ENCODE measurements at places on chromosomes 7 and 10. TPM values are rescaled to one million over a fixed set of nuclear protein-coding genes. Genes with fewer than 3 reads are reported as not detected.

Gene GDF10
- total RNA-seq: 7.8 TPM

Gene CALHM2
- total RNA-seq: 17.4 TPM

Gene SPDYE1
- not detected for total RNA-seq

Gene ASB10
- not detected for total RNA-seq

GRCh38 chr7:2109251-2109872, 123.4 kb downstream of the MAD1L1 start:
- DNase-seq: no peak

DNA sequence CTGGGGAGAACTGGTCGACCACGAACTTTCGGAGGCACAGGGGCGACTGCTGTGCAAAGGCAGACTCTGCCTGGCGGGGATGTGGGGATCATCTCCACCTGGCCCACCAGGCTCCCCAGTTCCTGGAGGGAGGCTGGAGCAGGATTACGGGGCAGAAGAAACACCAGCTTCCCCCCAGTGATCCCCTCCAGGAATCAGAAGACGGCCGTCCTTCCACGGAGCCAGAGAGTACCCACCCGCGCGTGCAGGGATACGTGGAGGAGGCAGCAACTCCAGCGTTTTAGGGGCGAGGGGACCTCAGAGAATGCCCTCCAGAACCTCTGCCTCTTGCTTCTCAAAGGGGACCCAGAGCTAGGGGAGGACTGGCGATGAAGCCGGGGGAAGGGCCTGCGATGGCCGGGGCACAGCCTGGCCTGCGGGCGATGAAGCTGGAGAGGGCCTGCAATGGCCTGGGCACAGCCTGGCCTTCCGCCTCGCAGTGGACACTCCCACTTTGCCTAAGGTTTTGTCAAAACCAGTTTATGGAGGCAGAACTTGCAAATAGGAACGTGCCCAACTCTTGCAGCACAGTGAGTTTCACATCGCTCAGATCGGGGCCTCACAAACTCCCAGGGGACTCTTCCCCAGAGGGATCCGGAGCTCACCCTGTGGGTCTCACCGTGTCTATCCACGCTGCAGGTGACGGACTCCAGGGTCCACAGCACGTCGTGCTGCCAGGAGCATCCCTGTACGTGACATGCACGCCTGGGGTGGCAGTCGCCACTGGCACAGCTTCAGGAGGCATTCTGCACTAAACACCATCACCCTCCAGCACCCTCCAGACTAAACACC, 77.9 kb upstream of the PDGFA start:
- DNase-seq: no peak

DNA sequence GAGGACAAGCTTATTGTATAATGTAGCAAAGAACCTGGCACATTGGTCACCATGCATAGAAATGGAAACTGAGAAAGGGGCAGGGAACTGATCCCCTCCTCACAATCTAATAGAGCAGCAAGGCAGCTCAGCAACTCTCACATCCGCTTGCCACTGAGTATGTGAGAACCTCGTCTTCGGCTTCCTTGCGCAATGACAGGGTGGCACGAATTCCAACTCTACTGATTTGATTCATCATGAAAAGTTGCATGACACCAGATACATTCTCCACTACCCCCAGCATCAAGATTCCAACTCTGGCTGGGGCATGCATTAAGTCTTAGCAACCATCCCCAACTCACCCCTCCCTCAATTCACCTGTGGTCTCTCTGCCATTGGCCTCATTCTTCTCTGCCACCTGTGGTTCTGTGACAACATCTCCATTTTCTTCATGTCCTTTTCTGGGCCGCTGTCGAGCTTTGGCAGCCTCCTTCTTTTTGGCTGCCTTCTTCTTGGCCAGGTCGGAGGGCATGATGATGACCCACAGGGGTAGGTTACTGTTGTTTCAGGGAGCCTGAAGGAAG, 976 bp downstream of the ABCF2 start:
- DNase-seq: no peak

Gene FAM241B
- total RNA-seq: not detected

GRCh38 chr10:35300063-35300699, 36.1 kb upstream of the CCNY start:
- DNase-seq: no peak

GRCh38 chr10:70679498-70679897, 7.2 kb downstream of the ADAMTS14 start:
- no peak for DNase-seq

- no peak for DNase-seq
Measured at GRCh38 chr7:44709011-44709915, 39.4 kb upstream of the ZMIZ2 start.

DNA sequence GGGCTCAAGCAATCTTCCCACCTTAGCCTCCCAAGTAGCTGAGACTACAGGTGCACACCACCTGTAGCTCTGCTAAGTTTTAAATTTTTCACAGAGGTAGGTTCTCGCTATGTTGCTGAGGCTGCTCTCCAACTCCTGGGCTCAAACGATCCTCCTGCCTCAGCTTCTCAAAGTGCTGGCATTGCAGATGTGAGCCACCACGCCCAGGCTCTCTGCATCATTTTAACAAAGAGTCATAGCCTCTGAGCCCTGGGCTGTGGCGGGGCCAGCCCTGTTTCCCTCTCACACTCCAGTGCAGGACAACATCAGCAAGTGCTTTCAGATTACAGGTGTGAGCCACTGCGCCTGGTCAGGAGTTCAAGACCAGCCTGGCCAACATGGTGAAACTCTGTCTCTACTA, 102.5 kb downstream of the COL26A1 start:
- no peak for DNase-seq

DNA sequence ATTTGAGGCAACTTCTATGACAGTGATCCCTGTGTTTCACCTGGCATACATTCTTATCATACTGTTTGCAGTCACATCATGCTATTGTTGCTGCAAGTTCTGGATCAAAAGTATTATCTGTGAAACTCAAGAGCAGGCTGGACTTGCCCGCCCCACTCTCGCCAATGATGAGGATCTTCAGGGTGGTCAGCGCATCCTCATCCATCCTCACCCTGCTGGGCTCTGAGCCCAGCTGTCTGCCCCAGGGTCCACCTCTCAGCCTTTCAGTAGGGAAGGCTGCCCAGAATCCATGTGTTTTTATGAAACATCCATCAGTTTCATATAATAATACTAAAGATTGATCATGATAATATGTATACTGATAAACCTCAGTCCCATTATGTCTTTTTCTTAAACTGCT, 55.4 kb upstream of the KIF5B start:
- no peak for DNase-seq

- DNase-seq: no peak
Measured at GRCh38 chr7:13551503-13551902, 438.0 kb downstream of the ETV1 start.

DNA sequence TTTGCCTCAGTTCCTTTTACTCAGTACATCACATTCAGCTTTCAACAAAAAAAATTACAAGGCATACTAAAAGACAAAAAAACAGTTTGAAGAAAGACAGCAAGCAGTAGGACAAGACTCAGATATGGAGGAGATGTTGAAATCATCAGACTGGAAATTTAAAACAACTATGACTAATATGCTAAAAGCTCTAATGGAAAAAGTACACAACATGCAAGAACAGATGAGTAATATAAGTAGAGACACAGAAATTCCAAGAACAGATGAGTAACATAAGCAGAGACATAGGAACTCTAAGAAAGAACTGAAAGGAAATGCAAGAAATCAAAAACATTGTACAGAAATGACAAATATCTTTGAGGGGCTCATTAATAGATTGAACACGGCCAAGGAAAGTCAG, 402.6 kb downstream of the NEBL start:
- no peak for DNase-seq

DNA sequence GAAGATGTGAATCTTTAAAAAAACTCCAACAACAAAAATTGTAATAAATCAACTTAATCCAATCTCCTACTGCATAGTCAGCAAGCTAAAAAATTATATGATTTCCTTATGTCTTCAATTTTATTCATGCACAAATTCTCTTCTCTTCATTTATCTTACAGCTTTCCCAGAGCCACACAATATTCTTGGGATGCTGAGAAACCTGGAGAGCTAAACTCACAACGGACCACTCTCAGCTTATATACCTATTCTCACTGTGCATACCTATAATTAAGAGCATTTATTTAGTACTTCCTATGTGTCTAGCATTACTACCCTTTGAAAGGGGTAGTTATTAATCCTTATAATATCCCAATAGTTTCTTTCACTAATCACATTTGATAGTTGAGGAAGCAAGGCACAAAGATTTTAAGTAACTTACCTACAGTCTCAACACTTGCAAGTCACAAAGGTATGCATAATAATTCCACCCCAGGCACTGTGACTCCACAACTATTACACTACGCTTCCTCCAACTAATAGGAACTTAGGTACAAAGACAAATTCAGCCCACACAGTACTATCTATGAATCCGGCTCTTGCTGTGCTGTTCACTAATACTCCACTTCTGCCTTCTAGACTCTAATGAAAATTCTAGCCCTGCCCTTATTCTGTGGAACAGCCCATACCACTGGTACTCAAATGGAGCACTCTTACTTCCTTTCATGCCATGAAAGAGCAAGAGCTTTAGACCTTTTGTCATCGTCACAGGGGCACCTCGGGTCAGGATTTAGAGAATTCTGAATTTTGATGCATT, 5.1 kb downstream of the CCDC71L start:
- no peak for DNase-seq

DNA sequence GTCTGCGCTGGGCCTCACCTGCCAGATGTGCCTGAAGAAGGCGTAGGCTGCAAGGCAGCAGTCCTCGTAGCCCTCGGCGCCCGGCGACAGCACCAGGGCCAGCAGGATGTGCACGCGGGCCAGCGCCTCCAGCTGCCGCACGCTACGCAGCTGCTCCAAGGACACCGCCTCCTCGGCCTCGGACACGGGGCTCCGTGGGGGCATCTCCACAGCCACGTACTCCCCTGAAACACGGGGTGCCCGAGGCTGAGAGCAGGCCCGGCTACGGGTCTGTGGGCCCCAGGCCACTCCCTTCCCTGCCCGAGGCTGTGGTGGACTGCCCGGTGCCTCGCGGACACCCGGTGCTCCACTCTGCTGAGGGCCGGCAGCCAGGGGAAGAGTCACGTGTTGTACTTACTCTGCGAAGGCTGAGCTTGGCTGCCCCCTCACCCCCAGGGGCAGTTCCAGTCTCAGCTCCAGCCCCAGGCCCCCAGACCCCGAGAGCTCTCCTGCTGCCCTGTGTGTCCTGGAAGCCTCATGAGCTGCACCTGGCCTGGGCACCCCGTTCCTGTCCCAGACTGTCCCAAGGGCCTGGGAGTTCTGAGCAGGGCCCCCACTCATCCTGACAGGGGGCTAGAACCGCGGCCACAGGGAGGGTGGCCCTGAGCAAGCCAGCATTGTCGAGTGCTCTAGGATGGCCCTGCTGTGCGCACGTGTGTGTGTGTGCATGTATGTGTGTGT, 62.8 kb downstream of the CFAP46 start:
- DNase-seq: no peak

Gene ERVW-1
- total RNA-seq: not detected

DNA sequence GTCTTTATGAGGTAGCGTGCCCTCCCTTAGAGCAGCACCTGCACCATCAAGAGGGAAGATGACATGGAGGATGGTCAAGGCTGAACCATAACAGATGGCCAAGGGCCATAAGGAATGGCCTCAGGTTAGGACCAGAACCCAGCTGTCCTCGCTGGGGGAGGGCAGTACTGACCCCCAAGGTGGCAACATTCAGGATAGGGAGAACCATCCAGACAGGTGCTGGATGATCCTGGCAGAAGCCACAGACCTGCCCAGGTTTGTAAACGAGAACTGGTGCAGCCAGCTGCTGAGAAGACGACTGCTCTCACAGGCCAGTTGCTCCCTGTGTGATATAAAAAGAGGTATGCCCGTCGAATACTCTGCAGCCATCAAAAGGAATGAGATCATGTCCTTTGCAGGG, 320.4 kb downstream of the GLRX3 start:
- no peak for DNase-seq

- DNase-seq: no peak
Measured at GRCh38 chr10:31188792-31189406, 130.1 kb upstream of the ZEB1 start.

Gene DYNC1I1
- total RNA-seq: 2.2 TPM

Gene IGFBP3
- 150 TPM for total RNA-seq

GRCh38 chr10:132564690-132565089, 27.1 kb downstream of the INPP5A start:
- DNase-seq: no peak

GRCh38 chr10:96987842-96988175, 155.7 kb downstream of the LCOR start:
- DNase-seq: no peak

Gene TRIM50
- 0.21 TPM for total RNA-seq

DNA sequence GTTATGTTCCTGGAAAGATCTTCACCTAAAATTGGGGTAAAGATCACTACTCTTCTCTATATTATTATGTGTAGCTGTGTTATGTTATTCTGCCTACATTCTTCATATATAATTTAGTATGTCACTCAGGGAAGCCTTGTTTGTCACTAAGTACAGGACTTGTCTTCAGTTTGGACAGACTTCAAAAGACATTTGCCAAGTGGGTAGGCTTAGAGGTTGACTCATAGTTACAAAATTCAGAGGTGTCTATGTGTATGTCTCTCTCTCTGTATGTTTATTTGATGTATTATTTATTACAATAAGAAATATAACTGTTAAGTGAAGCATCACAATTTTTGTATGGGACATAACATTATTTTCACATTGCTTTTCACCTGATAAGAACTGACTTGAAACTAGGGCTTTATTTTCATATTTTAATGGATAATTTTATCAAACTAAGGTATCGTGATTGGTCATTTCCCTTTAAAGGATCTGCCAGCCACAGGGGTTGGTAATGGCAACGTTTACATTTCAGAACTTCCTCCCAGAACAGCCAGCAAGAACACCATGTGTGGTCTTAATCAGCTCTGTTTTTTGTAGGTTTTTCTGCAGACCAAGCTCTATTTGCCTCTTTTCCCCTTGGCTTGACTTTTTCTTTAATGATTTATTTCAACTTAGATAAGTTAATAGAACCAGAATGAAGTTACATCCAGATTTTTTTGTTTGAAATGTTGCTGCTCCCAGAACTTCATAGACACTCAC, 262.1 kb upstream of the CACNA2D1 start:
- DNase-seq: no peak

DNA sequence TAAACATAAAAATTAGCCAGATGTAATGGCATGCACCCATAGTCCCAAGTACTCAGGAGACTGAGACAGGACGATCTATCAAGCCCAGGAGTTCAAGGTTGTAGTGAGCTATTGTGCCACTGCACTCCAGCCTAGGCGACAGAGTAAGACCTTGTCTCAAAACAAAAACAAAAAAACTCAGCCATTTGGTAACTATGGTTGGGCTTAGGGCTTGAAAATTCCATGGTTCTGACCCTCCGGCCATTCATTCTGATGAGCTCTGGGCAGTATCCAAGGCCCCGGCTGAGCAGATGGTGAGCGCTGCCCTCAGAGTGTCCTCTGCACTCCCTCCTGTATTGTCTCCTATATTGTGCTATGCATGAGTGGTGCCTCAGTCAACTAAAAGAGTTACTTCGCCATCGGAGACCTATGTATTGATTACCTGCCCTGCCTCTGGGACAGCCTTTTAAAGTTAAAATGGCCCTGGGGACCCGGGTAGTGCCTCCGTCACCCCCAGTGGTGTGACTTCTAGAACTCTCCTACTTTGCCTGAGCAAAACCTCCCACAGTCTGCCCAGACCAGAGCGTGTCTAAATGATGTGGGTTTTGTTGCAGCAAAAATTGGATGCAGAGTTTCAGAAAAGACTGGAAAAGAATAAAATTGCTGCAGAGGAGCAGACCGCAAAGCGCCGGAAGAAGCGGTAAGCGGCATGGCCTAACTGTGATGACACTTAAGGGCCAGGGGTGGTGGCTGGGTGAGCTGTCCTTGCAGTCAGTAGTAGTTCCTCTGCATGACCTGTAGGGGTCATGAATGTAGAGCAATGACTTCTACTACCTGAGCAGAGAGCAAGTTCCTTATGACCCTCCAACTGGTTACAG, 8.1 kb downstream of the PRKRIP1 start:
- no peak for DNase-seq

Gene CUBN
- total RNA-seq: 6.1 TPM
